ENCODE measurements at places on chromosomes 3 and 15. TPM values are rescaled to one million over a fixed set of nuclear protein-coding genes. Genes with fewer than 3 reads are reported as not detected.

The VGLL3 gene
- 0.33 TPM for total RNA-seq

The NANOGP8 gene
- not detected for total RNA-seq

The LRRC34 gene
- total RNA-seq: 1.9 TPM

The MESP2 gene
- total RNA-seq: not detected

The CAMKV gene
- total RNA-seq: not detected

The FETUB gene
- not detected for total RNA-seq

The WDR49 gene
- 0.09 TPM for total RNA-seq

The GOLGA8O gene
- total RNA-seq: 0.51 TPM

The CHRD gene
- total RNA-seq: 0.34 TPM

The CEMIP gene
- 0.85 TPM for total RNA-seq

The ANKRD34C gene
- total RNA-seq: not detected

The RASGRP1 gene
- total RNA-seq: 0.37 TPM

The LRRIQ4 gene
- not detected for total RNA-seq

The NOX5 gene
- total RNA-seq: under 0.01 TPM

The GOLGA8J gene
- total RNA-seq: not detected

The IMPG2 gene
- 0.85 TPM for total RNA-seq

The PSTPIP1 gene
- 0.51 TPM for total RNA-seq

The EPHB1 gene
- 2.4 TPM for total RNA-seq

The FAM240A gene
- total RNA-seq: not detected

The LRRC57 gene
- 32.8 TPM for total RNA-seq

The CCNDBP1 gene
- total RNA-seq: 151 TPM

The HOMER2 gene
- total RNA-seq: 1.7 TPM

The NFKBIZ gene
- total RNA-seq: 31.8 TPM

The LINGO1 gene
- total RNA-seq: not detected

The CCR5 gene
- total RNA-seq: not detected

The C2CD4A gene
- 2.7 TPM for total RNA-seq

The XPC gene
- 43.6 TPM for total RNA-seq

The SLC24A5 gene
- total RNA-seq: not detected

The SCG5 gene
- not detected for total RNA-seq

The SLC22A14 gene
- 0.17 TPM for total RNA-seq

The ALCAM gene
- 49.7 TPM for total RNA-seq

The NAALADL2 gene
- 0.56 TPM for total RNA-seq

The MGA gene
- total RNA-seq: 59.7 TPM

The CHL1 gene
- total RNA-seq: 0.09 TPM

The SPTBN5 gene
- 3.2 TPM for total RNA-seq

The GRIP2 gene
- not detected for total RNA-seq

The TLR9 gene
- total RNA-seq: under 0.01 TPM

The PTX3 gene
- 466 TPM for total RNA-seq

The PLA1A gene
- total RNA-seq: 14.8 TPM

The TTLL13 gene
- 0.09 TPM for total RNA-seq

The CGNL1 gene
- 21.1 TPM for total RNA-seq

The FGF7 gene
- total RNA-seq: under 0.01 TPM

The FAM81A gene
- not detected for total RNA-seq

The SERPINI2 gene
- not detected for total RNA-seq

The GOLGA8G gene
- not detected for total RNA-seq

The C3orf22 gene
- total RNA-seq: not detected
